ENCODE measurements at places on chromosomes 1 and 21.

DNA sequence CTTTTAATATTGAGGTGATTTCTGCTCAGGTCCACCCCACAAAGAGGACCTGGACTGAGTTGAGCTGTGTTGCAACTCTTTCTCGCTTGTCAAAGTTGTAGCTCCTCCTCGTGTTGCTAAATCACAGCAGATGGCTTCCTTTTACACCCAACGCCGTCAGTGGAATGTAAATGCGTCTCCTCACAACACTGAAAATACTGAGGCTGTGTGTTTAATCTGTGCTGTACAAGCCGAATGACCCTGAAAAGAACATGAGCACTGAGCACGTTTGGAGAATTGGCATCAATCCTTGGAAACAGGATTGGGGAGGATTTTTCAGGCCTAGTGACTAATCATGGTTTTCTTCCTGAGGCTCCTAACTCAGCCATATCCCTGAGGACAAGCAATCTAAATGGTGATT, 196.0 kb downstream of the CRB1 start:
- peak; percentile 20 for DNase-seq

GRCh38 chr1:71304125-71304524, 223.3 kb upstream of the ZRANB2 start:
- no peak for DNase-seq

DNA sequence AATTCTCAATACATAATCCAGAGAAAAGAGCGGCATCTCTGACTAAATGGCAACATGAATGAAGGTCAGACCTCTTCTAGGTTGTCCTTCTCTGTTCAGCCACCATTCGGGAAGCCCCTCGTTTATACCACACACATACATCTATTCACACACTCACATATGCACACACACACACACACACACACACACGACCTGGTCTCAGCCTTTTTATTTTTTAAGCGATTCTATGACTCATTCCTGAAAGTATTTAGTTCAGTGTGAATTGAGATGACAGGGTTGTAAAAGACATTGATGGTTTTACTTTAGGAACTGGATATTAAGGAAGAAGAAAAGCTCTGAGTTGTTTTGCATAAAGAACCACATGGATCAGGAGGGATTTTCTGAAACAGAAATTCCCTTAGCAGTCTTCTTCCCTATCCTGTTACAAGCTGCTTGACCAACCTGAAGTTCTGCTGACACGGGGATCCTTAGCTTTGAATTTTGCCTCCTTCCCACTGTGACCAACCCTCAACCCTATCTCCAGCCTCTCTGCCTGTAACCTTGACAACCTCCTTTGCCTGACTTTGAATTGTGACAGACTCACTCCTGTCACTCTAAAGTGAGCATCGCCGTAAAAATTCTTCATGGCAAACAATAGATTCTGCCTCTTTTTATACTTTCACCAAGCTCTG, 383.1 kb upstream of the ESRRG start:
- no peak for DNase-seq

GRCh38 chr1:213176341-213176740, 125.3 kb downstream of the RPS6KC1 start:
- DNase-seq = no peak

- DNase-seq = no peak
Observed at GRCh38 chr1:229537894-229538293, 20.6 kb downstream of the ABCB10 start.

DNA sequence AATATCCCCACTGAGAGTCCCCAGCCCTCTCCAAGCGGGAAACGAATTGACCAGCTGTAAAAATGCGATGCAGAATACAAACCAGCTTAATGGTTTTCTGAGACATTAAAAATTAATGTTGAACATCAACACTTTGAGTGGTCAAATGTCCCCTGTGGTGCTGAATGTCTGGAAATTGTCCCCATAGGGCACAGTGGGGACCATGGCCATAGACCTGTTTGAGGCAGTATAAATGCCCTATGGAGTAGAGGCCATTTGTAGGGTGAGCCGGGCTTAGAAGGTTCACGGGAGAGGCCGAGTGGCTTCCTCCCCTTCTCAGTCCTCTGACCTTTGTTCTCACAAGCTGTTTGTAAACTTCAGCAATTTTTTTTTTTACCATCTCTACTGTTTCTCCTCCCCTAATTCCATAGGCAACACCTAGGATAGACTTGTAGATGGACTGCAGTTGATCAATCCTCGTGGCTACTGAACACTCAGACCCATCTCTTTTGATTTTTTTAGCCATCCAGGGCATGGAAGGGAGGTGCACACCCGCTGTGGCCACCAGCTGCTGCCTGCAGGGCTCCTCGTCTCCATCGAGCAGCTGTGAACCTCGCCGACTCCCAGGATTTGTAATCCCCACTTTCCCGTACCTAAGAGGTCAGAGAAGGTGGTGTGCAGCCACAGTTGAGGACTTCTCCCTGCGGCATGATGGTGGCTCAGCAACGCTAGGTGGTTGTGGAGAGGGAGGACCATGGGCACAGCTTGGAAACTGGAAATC, 41.0 kb downstream of the KAZN start:
- DNase-seq = no peak

Data from globus pallidus (tissue), 1 donor.